MCF 10A (cell line): ENCODE measurements at places on chromosomes 4 and X. TPM values are rescaled to one million over a fixed set of nuclear protein-coding genes. Genes with fewer than 3 reads are reported as not detected.

MAGEA2 gene
- total RNA-seq = not detected in 2 replicates

HSD17B13 gene
- not detected in 2 replicates for total RNA-seq

DNA sequence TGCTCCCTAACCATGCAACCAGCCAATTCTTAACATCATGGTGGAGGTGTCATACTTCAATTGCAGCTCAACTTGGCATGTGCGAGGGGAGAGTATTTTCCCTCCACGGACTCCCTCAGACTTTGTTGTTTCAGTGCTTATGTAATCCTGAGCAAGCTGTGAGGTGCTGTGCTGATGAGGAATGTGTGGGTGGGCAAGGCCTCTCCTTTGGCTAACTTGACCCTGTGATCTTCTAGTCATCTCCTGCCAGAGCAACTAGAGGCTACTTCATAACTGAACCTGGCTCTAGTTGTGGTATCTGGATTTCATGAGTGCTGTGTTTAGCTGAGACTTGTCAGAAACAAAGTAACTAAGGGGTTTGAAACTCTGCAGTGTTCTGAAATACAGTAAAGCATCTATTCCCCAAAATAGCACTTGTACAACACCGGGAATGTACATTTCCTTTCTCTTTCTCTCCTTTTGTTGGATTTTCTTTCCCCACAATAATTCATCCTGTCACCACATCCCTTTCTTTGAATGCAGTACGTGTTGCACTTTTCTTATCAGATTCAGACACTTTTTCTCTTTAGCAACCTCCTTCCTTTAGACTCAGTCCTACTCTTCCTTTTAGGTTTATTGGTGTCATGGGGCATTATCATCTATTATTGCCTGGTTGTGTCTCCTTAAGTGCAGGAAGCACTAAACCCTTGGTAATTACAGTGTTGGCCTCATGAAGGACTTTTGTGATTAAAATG, 415.2 kb upstream of the NR3C2 start:
- no peaks in the 10 kb centered on the region for H3K27me3 ChIP-seq
- no peaks in the 10 kb centered on the region for H3K36me3 ChIP-seq
- DNase-seq = no peak
- no peak overlapping the region for H3K27ac ChIP-seq

DNA sequence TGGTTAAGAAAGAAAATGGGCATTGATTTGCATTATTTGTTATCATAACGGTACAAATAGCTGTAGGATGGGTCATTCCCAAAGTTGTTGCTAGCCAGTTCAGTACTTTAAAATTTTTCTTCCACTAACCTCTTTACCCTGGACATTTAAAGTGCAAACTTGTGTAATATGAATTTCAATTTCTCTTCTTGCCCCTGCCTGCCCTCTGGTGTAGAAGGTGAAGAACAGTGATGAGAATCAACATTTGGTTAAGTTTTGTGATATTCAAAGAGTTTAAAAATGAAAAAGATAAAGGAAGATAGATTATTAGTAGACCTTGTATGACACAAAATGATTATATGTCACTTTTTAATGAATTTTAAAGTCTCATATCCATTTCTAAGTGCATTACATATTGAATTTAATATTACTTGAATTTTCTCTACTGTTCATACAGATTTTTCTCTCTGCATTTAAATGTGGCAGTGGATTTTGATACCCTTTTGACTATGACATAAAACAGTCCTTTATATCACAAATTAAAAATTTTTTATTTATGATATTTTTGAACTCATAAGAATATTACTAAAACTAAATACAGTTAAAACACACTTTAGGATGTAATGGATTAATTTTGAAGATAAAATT, 337.7 kb downstream of the BMPR1B start:
- H3K4me3 ChIP-seq = no peak overlapping the region
- H3K27me3 ChIP-seq = no peaks in the 10 kb centered on the region
- no peaks in the 10 kb centered on the region for H3K36me3 ChIP-seq

GRCh38 chrX:53605004-53605403, 81.5 kb downstream of the HUWE1 start:
- H3K4me3 ChIP-seq = no peak overlapping the region
- peaks cover 88% of the 10 kb centered on the region for H3K36me3 ChIP-seq
- H3K27ac ChIP-seq = no peak overlapping the region
- no peaks in the 10 kb centered on the region for H3K4me1 ChIP-seq
- DNase-seq = peak; percentile 9

GRCh38 chr4:60216752-60217151, 983.4 kb upstream of the ADGRL3 start:
- peak; percentile 76 for DNase-seq

GRCh38 chr4:29052266-29052665, 1667.9 kb upstream of the PCDH7 start:
- H3K27ac ChIP-seq = peak overlapping the region; percentile 87
- H3K4me3 ChIP-seq = no peak overlapping the region
- no peak for DNase-seq
- peaks cover 5% of the 10 kb centered on the region for H3K36me3 ChIP-seq

DNA sequence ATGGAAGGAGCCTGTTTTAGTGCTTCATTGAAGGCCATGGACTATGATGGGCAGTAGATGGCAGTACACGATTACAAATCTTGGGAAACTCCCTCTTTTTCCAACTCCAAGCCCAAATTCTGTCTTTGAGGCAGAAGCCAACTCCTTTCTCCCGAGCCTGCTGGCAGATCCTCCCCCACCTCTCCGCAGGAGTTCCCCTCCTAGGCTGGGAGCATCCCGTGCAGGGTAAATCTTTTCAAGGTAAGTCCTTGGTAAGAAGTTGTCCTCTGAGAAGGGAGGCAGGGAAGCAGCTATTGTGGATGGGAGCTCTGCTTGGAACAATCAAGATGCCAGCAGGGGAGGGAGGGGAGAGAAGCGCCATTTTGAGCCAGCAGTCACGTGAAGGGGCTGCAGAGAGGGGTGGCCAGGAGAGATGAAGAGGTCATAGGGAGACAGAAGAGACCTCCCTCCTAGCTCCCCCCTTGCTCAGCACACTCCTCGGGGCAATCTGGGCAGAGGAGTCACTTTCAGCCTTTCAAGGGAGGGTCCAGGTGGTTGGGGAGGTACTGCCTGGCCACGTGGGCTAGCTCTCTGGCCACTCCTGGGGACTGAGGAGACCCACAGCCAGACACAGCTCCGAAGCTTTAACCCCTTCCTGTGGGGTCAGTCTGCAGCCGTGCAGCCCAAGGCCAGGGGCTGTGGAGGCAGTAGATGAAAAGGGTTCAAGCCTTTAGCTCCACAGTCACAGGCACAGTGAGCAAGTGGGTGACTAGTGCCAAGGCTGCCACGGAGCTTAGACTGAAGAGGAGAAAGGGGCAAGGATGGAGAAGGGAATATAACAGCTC, 9.6 kb downstream of the CC2D2A start:
- H3K36me3 ChIP-seq = peaks cover 9% of the 10 kb centered on the region
- no peaks in the 10 kb centered on the region for H3K27me3 ChIP-seq
- H3K4me3 ChIP-seq = peak overlapping the region; percentile 76
- H3K27ac ChIP-seq = peak overlapping the region; percentile 59
- peaks cover 13% of the 10 kb centered on the region for H3K4me1 ChIP-seq

GRCh38 chr4:173039617-173040577, 128.7 kb upstream of the GALNT7 start:
- no peak for DNase-seq
- H3K4me3 ChIP-seq = no peak overlapping the region
- no peaks in the 10 kb centered on the region for H3K4me1 ChIP-seq
- H3K27me3 ChIP-seq = no peaks in the 10 kb centered on the region
- H3K36me3 ChIP-seq = no peaks in the 10 kb centered on the region
- no peak overlapping the region for H3K27ac ChIP-seq
